Placental epithelial cell (primary cell): ENCODE measurements at places on chromosomes 1 and 21. TPM values are rescaled to one million over a fixed set of nuclear protein-coding genes. Genes with fewer than 3 reads are reported as not detected.

CYP4A22 gene
- not detected in 2 replicates for total RNA-seq

OR2T2 gene
- 9.0 and 16.1 TPM in 2 replicates for total RNA-seq

ADAMTS1 gene
- 47.1 and 57.5 TPM in 2 replicates for total RNA-seq

KCNT2 gene
- not detected in 2 replicates for total RNA-seq

E2F2 gene
- 0.54 and 1.6 TPM in 2 replicates for total RNA-seq

RNF186 gene
- total RNA-seq = not detected in 2 replicates

EFNA1 gene
- 18.8 and 59.3 TPM in 2 replicates for total RNA-seq

C4BPA gene
- total RNA-seq = 0.11 TPM in 1 of 2 replicates, not detected in the other

LCE1D gene
- not detected in 2 replicates for total RNA-seq

RORC gene
- total RNA-seq = not detected in 2 replicates

PRKAA2 gene
- under 0.01 and 0.11 TPM in 2 replicates for total RNA-seq

PDE9A gene
- 0.11 and 0.39 TPM in 2 replicates for total RNA-seq

CDK11A gene
- total RNA-seq = 13.0 and 31.4 TPM in 2 replicates

CRB1 gene
- under 0.01 TPM in 1 of 2 replicates, not detected in the other for total RNA-seq

RNU1-3 gene
- total RNA-seq = under 0.01 TPM in 2 replicates

CACNA1S gene
- total RNA-seq = not detected in 2 replicates

CXADR gene
- total RNA-seq = 0.39 and 0.43 TPM in 2 replicates

DNALI1 gene
- total RNA-seq = 3.4 and 7.9 TPM in 2 replicates

DISC1 gene
- 6.6 and 13.7 TPM in 2 replicates for total RNA-seq

HTR6 gene
- not detected in 2 replicates for total RNA-seq

RIPPLY3 gene
- total RNA-seq = 0.33 and 0.79 TPM in 2 replicates

RGS4 gene
- total RNA-seq = 0.79 and 1.2 TPM in 2 replicates
